ENCODE measurements at places on chromosomes 4 and X. TPM values are rescaled to one million over a fixed set of nuclear protein-coding genes. Genes with fewer than 3 reads are reported as not detected.

EREG gene
- polyA plus RNA-seq: 0.14 TPM

LRAT gene
- polyA plus RNA-seq: 0.63 TPM

GAGE1 gene
- polyA plus RNA-seq: not detected

SLC16A2 gene
- 24.2 TPM for polyA plus RNA-seq

VCX3B gene
- 0.32 TPM for polyA plus RNA-seq

POU4F2 gene
- polyA plus RNA-seq: not detected

HAND2 gene
- 0.41 TPM for polyA plus RNA-seq

P2RY4 gene
- polyA plus RNA-seq: 0.38 TPM

IRAK1 gene
- 60.3 TPM for polyA plus RNA-seq

PCDH19 gene
- polyA plus RNA-seq: 2.1 TPM

ZNF718 gene
- 15.0 TPM for polyA plus RNA-seq

METTL14 gene
- polyA plus RNA-seq: 62.9 TPM

EGF gene
- polyA plus RNA-seq: 0.98 TPM

SLC39A8 gene
- 7.6 TPM for polyA plus RNA-seq

PHKA1 gene
- 4.4 TPM for polyA plus RNA-seq

PRICKLE3 gene
- 5.5 TPM for polyA plus RNA-seq

RRH gene
- 0.54 TPM for polyA plus RNA-seq

FREM3 gene
- polyA plus RNA-seq: 10.7 TPM

PAGE5 gene
- polyA plus RNA-seq: not detected

BEX5 gene
- 2.3 TPM for polyA plus RNA-seq

P2RY8 gene
- 0.85 TPM for polyA plus RNA-seq

IRS4 gene
- 0.84 TPM for polyA plus RNA-seq

DDX53 gene
- not detected for polyA plus RNA-seq

TNIP3 gene
- 1.5 TPM for polyA plus RNA-seq

TEX13B gene
- not detected for polyA plus RNA-seq

L1CAM gene
- polyA plus RNA-seq: 0.51 TPM

MAGEA10 gene
- not detected for polyA plus RNA-seq

TLR2 gene
- polyA plus RNA-seq: 29.6 TPM

MGAT4D gene
- polyA plus RNA-seq: not detected

PROM1 gene
- polyA plus RNA-seq: 23.9 TPM

CFP gene
- polyA plus RNA-seq: 6.0 TPM

MRPS18C gene
- 56.1 TPM for polyA plus RNA-seq

ASB9 gene
- 12.2 TPM for polyA plus RNA-seq

CTAG2 gene
- polyA plus RNA-seq: not detected

CPE gene
- polyA plus RNA-seq: 222 TPM

SLITRK4 gene
- polyA plus RNA-seq: 1.6 TPM

MAMLD1 gene
- polyA plus RNA-seq: 18.4 TPM

VGLL1 gene
- 8.3 TPM for polyA plus RNA-seq

RNF128 gene
- polyA plus RNA-seq: 0.96 TPM

PIR gene
- polyA plus RNA-seq: 10.8 TPM

RNF175 gene
- 7.9 TPM for polyA plus RNA-seq

SSX2 gene
- polyA plus RNA-seq: not detected

BRS3 gene
- polyA plus RNA-seq: not detected

TLL1 gene
- polyA plus RNA-seq: 3.5 TPM
